ENCODE measurements at places on chromosomes 3 and 15. TPM values are rescaled to one million over a fixed set of nuclear protein-coding genes. Genes with fewer than 3 reads are reported as not detected.
A peak's percentile ranks its signal among the peaks of the same experiment; 100 is the strongest.

The CCDC32 gene
- total RNA-seq = 28.8 TPM

The SI gene
- total RNA-seq = not detected

The GPR62 gene
- total RNA-seq = 0.15 TPM

The GRM2 gene
- 0.51 TPM for total RNA-seq

The EPB42 gene
- total RNA-seq = not detected

The TIGIT gene
- total RNA-seq = not detected

The GHRL gene
- not detected for total RNA-seq

The TATDN2 gene
- 26.8 TPM for total RNA-seq

DNA sequence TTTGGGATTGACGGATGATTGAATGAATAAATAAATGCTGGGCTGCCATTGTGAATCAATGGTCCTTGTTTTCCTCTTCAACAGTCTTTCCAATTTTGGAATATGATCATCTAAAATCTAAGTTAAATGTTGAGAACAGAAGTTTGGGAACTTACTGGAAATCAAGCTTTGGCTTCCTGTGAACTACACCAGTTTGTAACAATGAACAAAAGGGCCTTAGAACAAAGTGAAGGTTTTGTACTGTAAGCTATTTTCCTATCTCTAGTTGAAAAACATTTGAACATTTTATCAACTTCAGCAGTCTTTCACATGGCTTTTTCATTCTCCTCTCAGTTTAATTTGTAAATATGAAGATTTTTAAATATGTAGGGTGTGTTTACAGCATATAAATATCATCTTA is 66.3 kb downstream of the RUBCN start:
- DNase-seq = no peak
- no peaks in the 10 kb centered on the region for H3K4me1 ChIP-seq
- no peaks in the 10 kb centered on the region for H3K36me3 ChIP-seq
- no peak overlapping the region for H3K27ac ChIP-seq

GRCh38 chr3:41419809-41420208 is 220.5 kb downstream of the CTNNB1 start:
- H3K36me3 ChIP-seq = no peaks in the 10 kb centered on the region
- H3K27me3 ChIP-seq = no peaks in the 10 kb centered on the region
- no peak overlapping the region for H3K4me3 ChIP-seq
- H3K27ac ChIP-seq = no peak overlapping the region
- no peak for DNase-seq

- H3K27me3 ChIP-seq = no peaks in the 10 kb centered on the region
- no peaks in the 10 kb centered on the region for H3K36me3 ChIP-seq
- no peak overlapping the region for H3K27ac ChIP-seq
- no peak for DNase-seq
- H3K4me1 ChIP-seq = no peaks in the 10 kb centered on the region
Measured at GRCh38 chr15:96771035-96771434, 440.5 kb downstream of the NR2F2 start.

DNA sequence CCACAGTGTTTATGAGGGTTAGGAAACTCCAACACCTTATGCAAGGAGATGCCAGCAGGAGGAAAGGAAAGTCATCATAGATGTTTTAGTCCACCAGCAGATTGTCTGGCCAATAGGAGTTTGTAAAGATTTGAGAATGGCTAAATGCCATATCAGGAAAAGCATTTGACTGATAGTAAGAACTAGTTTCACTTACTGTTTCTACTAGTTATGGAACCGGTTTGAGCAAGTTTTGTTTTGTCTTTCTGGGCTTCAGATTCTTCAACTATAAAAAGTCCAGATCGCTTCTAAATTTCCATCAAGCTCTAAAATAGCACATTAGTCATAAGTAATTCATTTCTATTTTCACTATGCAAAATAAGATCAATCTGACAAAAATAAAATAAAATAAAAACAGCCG is 254.8 kb upstream of the TMCO5A start:
- H3K27me3 ChIP-seq = no peaks in the 10 kb centered on the region
- no peak for DNase-seq
- H3K4me3 ChIP-seq = no peak overlapping the region
- H3K36me3 ChIP-seq = no peaks in the 10 kb centered on the region
- no peak overlapping the region for H3K27ac ChIP-seq
- no peaks in the 10 kb centered on the region for H3K4me1 ChIP-seq

- no peaks in the 10 kb centered on the region for H3K27me3 ChIP-seq
- H3K36me3 ChIP-seq = no peaks in the 10 kb centered on the region
- no peak overlapping the region for H3K27ac ChIP-seq
- no peak overlapping the region for H3K4me3 ChIP-seq
- no peak for DNase-seq
Measured at GRCh38 chr15:100920516-100921135, 1.5 kb downstream of the LRRK1 start.

GRCh38 chr3:151276687-151277042 is 1.7 kb downstream of the P2RY14 start:
- no peaks in the 10 kb centered on the region for H3K27me3 ChIP-seq
- H3K4me3 ChIP-seq = no peak overlapping the region

DNA sequence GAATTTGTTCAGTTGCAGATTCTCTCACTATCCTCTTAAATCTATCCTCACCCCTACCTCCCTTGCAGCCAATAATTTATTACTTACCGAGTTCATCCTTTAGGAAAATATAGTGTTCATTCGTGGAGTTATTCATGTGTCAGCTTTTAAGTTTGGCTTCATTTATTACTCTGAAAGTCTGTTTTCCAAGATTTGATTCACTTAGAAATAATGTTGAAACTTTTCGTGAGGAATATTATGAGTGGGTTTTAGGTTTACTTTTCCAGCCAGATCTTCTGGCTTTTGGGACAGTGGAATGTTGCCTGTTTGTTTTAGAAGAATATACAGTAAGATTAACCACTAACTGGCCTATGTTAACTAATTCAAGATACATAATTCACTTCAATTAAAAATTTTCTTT is 161.0 kb upstream of the CGNL1 start:
- DNase-seq = no peak
- H3K36me3 ChIP-seq = no peaks in the 10 kb centered on the region

DNA sequence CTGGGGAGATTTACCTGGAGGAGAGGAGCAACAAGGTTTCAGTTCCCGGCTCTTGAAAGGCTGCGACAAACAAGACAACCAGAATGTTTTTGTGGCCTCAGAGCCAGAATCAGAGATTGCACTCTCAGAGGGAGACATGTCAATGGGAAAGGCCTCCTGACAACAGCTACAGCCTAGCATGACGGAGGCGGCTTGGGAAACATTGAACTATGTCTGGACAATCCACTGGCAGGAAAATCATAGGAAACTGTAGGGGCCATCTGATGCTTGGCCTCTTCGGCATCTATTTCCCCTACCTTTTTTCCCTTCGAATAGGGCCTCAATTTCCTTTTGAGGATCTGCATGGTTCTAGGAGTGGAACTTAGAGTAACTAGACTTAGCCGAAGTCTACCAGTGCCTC is 13.2 kb upstream of the PTPN23 start:
- no peaks in the 10 kb centered on the region for H3K36me3 ChIP-seq
- no peak overlapping the region for H3K27ac ChIP-seq
- H3K4me3 ChIP-seq = no peak overlapping the region
- no peaks in the 10 kb centered on the region for H3K27me3 ChIP-seq

DNA sequence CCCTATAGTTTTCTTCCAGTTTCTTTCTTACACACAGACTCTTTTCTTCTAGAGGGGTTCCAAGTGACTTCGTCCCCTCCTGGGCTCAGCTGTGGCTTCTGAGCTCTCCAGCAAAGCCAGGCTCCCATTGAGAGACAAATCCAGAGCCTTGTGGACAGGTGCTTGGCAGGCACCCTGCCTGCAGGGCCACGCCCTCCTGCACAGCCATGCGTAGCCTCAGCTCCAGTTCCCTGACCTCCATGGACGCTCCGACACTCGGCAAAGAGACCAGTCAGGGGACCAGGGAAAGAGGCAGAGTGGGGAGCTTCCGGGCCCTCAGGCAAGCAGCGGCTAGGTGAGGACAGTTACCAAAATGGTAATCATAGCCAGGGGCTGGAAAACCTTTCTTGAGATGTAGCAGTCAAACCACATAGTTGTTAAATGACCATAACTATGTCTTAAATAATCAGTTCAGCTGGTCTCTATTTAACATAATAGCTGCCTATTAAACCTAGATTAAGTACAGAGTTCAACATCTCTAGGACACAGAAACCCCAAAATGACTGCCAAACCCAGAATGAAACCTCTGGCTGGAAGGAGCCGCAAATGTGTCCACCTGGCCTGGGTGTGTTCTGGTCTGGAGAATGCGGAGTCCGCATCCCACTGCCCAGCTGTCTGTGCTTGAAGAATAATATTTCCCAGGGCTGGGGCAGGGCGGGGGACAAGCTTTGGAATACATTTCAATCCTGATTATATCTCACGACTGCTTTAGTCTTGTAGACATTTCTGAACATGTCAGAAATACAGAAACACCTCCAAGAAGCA is 69.3 kb upstream of the RGMA start:
- H3K4me3 ChIP-seq = no peak overlapping the region
- no peaks in the 10 kb centered on the region for H3K36me3 ChIP-seq
- H3K27me3 ChIP-seq = no peaks in the 10 kb centered on the region

GRCh38 chr3:176378789-176379188 is 818.5 kb downstream of the TBL1XR1 start:
- H3K4me3 ChIP-seq = no peak overlapping the region
- H3K4me1 ChIP-seq = no peaks in the 10 kb centered on the region
- H3K27me3 ChIP-seq = no peaks in the 10 kb centered on the region
- H3K36me3 ChIP-seq = no peaks in the 10 kb centered on the region

GRCh38 chr3:58584690-58585004 is 7.5 kb upstream of the FAM107A start:
- no peaks in the 10 kb centered on the region for H3K36me3 ChIP-seq
- H3K4me3 ChIP-seq = peak overlapping the region; percentile 51
- no peak overlapping the region for H3K27ac ChIP-seq
- H3K27me3 ChIP-seq = peaks cover 20% of the 10 kb centered on the region
- H3K4me1 ChIP-seq = peaks cover 5% of the 10 kb centered on the region
- no peak for DNase-seq

DNA sequence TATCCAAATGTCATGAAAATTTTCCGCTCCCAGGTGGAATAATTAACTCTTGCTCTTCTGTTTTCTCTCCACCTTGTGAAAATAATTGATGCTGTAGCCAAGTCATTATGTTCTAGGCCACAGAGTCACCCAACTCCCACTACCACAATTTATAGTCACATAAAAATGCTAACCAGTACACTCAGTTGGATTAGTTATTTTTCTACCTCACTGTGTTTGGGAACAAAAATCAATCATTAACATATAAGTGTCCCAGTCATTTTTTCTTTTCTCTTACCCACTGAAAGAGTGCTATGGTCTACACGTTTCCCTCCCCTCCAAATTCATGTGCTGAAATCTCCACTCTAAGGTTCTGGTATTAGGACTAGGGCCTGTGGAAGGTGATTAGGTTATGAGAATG is 255.6 kb upstream of the LMCD1 start:
- DNase-seq = no peak
- no peak overlapping the region for H3K4me3 ChIP-seq
- no peaks in the 10 kb centered on the region for H3K36me3 ChIP-seq

Measured in endothelial cell of umbilical vein (primary cell).